ENCODE measurements at places on chromosomes 3 and 15.

DNA sequence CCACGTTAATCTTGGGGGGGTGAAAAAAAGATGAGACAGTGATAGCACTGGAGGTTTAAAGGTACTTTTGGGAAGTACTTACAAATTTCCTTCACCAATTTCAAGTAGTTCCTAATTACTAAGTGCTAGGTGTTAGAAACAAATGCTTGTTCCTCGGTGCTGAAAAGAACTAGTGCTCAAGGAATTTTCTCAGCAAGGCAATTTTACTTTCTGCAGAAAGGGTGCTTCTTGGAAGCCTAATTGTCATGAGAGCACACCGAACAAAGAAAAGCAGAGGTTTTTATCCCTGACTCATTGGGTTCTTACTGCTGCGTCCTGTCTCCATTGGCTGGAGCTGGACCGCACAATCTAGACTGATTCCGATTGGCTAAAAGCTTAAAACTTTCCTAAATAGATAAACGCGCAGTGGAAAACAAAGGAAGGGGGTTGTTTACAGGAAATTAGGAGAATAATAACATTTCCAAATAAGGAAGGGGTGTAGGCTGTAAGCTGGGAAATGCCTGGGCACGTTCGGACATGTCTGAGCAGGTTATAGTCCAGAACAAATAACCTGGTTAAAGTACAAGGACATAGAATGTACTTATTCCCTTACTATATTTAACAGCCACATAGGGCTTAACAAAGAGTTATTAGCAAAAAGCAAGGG, 49.6 kb downstream of the CHD2 start:
- no peak for DNase-seq

GRCh38 chr3:120841264-120841663, 66.7 kb upstream of the STXBP5L start:
- no peak for DNase-seq

DNA sequence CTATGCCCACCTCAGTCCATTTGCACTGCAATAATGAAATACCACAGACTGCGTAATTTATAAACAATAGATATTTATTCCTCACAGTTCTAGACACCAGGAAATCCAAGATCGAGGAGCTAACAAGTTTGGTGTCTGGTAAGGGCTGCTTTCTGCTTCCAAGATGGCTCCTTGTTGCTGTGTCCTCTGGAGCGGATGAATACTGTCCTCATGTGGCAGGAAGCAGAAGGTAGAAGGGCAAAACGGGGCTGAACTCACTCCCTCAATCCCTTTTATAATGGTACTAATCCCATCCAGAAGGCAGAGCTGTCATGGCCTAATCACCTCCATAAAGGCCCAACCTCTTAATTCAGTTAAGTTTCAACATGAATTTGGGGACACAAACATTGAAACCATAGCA, 75.3 kb downstream of the P2RY1 start:
- no peak for DNase-seq

GRCh38 chr3:186594591-186595113, 18.2 kb upstream of the AHSG start:
- no peak for DNase-seq

DNA sequence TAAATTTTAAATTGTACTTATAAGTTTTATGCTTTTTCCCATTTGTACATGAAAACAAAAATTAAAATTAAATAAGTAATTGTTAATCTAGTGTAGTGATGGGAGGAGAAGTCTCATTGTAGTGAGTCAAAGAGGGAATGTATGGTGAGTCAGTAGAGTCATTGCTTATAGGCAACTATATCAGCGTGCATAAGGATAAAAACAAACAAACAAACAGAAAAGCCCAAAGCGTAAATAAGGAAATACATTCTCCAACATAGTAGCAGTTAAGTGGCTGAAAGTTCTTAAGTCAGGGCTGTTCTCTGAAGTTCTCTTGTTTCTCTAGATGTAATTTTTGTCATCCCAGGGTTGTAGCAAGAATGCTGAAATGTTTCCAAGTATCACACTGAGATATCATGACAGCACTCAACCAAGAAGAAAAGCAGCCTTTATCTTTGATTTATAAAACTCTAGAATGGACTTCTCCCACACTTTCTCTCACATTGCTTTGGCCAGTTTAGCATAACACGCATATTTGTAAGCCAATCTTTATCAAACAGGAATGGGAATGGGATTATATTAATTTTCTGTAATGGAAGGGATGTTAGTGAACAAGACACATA, 184.1 kb upstream of the TP63 start:
- no peak for DNase-seq

GRCh38 chr3:184117636-184118035, 17.5 kb upstream of the EIF2B5 start:
- DNase-seq, result no peak

Data from CD8-positive, alpha-beta T cell (primary cell).